ENCODE measurements at places on chromosomes 1 and 21.
A peak's percentile ranks its signal among the peaks of the same experiment; 100 is the strongest.

GRCh38 chr1:5742801-5743200, 249.4 kb downstream of the NPHP4 start:
- DNase-seq, result no peak

DNA sequence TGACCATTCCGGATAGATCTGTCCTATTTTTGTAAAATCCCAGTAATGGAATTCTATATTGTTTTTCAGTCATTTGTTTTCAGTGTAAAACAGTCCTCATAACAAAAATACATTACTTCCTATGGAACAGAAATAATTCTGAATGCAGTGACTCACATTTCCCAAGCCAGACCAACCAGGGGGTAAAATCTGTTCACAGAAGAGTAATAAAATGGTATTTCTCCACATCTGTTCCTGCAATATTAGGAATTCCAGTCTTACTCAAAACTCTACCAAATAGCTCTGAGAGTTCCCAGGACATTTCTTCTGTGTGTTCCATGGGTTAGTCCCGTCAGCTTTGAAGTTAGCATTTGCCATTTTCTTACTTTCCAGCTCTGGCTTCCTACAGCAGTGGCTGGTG, 2.6 kb upstream of the DDR2 start:
- DNase-seq, result peak; percentile 75

GRCh38 chr1:238029126-238029525, 138.4 kb upstream of the ZP4 start:
- no peak for DNase-seq

DNA sequence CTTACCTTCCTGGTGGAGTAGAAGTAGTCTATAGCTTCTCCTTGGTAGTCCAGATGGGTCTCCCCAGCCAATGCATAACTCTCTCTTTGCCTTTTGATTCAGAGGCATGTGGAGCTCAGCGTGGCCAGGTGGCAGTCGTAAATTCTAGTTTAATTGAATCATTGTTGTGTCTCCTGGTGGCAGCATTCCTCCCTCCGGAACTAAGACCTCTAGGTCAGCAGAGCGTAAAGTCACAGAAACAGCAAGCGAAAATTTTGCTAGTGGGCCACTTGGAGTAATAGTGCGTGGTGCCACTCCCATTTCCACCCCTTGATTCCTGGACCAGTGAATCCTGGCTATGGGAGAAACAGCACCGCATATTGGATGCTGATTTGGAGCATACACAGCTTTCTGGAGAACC, 3.9 kb upstream of the TMPRSS2 start:
- DNase-seq, result no peak

DNA sequence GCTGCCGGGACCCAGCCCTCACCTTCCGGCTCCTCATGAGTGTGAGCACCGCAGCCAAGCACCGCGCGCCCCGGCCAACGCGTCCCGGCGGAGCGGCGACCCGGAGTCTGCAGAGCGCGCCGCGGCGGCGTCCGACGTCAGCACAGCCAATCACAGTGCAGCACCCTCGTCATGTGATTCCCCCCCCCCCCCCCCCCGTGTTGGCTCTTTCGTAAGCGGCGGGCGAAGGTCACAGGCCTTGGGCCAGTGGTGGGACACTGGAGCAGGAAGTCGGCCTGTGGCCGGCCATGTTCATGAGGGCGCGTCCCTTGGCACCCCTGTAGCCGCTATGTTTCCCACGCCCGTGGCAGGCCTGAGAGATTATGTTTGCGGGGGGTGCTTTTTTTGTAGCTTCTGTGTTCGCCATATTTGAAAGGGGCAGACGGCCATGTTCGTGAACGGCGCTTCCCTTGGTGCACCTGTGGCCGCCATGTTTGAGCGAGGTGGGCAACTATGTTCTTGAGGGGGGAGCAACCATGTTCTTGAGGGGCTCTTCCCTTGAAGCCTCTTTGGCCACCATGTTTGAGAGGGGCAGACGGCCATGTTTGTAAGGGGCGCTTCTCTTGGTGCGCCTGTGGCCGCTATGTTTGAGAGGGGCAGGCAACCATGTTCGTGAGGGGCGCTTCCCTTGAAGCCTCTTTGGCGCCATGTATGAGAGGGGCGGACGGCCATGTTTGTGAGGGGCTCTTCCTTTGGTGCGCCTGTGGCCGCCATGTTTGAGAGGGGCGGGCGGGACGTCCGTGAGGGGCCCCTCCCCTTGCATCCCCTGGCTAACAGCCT, at the start of gene C1orf174:
C1orf174 (minus strand) TSS at position 123 of the 819 bp plus-strand sequence; CDS start at position 37, 86 bp downstream.
- DNase-seq, result peak; percentile 99
